ENCODE measurements at places on chromosomes 11 and 22. TPM values are rescaled to one million over a fixed set of nuclear protein-coding genes. Genes with fewer than 3 reads are reported as not detected.
A peak's percentile ranks its signal among the peaks of the same experiment; 100 is the strongest.

SMTNL1 gene
- total RNA-seq = not detected

ZP1 gene
- not detected for total RNA-seq

- no peak for DNase-seq
- H3K4me1 ChIP-seq = no peaks in the 10 kb centered on the region
- H3K4me3 ChIP-seq = no peak overlapping the region
- no peak overlapping the region for H3K27ac ChIP-seq
- no peaks in the 10 kb centered on the region for H3K36me3 ChIP-seq
Measured at GRCh38 chr11:22133776-22134175, 59.1 kb upstream of the ANO5 start.

DNA sequence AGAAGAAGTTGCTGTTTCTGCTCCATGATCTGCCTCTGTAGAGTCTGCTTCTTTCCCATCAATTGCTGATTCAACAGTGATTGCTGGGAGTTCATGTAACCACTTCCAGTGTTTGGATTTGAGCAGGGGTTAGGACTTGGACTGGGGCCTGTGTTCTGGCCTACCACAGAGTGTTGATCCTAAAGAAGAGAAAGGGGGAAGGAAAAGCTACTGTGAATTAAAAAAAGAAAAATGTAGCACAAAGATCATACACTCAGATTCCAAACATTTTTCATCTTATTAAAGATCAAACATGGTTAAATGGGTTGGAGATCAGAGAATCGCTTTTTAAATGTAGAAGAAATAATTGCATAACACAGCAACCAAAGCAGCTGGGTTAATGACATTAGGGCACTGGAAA, 67.6 kb upstream of the MTMR2 start:
- no peak overlapping the region for H3K4me3 ChIP-seq
- peaks cover 11% of the 10 kb centered on the region for H3K4me1 ChIP-seq
- H3K27ac ChIP-seq = peak overlapping the region; percentile 92
- no peak for DNase-seq

DNA sequence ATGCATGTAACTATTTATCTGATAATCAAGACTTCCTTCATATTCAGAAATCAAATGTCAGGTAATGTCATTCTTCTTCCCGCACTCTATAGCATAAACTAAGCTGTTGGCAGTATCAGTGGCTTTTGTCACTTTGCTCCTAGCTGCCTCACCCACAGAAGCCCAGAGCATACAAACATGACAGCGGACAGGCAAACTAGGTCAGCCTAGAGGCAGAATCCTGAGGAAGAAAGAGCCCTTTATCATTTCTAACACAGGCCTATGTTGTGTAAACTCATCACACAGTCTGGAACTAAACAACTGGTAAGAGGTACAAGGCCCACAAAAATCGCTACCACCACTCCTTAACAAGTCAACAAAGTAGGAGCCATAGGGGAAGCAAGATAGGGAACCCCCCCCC, 21.0 kb downstream of the GUCY1A2 start:
- peak overlapping the region; percentile 86 for H3K27ac ChIP-seq
- DNase-seq = no peak
- peaks cover 3% of the 10 kb centered on the region for H3K36me3 ChIP-seq
- H3K4me1 ChIP-seq = peaks cover 41% of the 10 kb centered on the region

GRCh38 chr11:46760429-46761128, 41.6 kb downstream of the F2 start:
- H3K4me1 ChIP-seq = no peaks in the 10 kb centered on the region
- no peak for DNase-seq
- H3K27ac ChIP-seq = no peak overlapping the region
- H3K4me3 ChIP-seq = no peak overlapping the region

- H3K36me3 ChIP-seq = peaks cover 12% of the 10 kb centered on the region
- H3K4me1 ChIP-seq = no peaks in the 10 kb centered on the region
- H3K4me3 ChIP-seq = no peak within 1 kb of the TSS
- no peak within 1 kb of the TSS for H3K27ac ChIP-seq
- no peak for DNase-seq
Measured at GRCh38 chr11:47586098-47586855, at the start of gene FAM180B. Gene FAM180B (plus strand): TSS chr11:47586678. CDS start chr11:47586769, 91 bp downstream.
